Adrenal gland (tissue), 19 donors: ENCODE measurements at places on chromosomes 16 and 17. TPM values are rescaled to one million over a fixed set of nuclear protein-coding genes. Genes with fewer than 3 reads are reported as not detected.
A peak's percentile ranks its signal among the peaks of the same experiment; 100 is the strongest.

- DNase-seq, result no peak
These were observed 282.6 kb downstream of the HAPSTR1 start for GRCh38 chr16:9374061-9374460.

GRCh38 chr16:3046641-3047386, 453 bp downstream of the MMP25 start:
- no peak for DNase-seq

Gene CORO1A
- polyA plus RNA-seq, result 56.2 TPM

DNA sequence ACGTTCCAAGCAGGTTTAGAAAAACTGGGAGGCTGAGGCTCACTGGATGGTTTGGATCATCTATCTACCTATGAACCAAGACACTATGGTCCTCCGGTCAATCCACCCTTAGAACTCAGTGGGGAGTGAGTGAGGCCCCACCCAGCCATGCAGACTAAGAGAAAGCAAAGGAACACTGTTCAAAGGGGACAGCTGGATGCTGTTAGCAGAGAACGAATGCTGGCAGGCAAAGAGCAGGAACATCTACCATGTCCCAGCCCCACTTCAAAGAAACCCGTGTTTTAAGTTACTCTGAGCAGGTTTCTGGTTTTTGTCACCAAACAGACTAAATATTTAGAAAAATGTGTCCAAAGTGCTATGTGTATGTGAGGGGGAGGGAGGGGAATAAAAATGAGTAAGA, 183.4 kb upstream of the XYLT1 start:
- DNase-seq, result no peak

GRCh38 chr17:57619061-57619937, 125.8 kb downstream of the CCDC182 start:
- DNase-seq, result peak; percentile 61

GRCh38 chr17:77841742-77842527, 116.6 kb upstream of the TNRC6C start:
- DNase-seq, result no peak

Gene CCL3
- polyA plus RNA-seq, result 5.2 TPM

Gene PIRT
- polyA plus RNA-seq, result 0.16 TPM

- no peak for DNase-seq
These were observed 136.7 kb upstream of the NUDT7 start for GRCh38 chr16:77585379-77586251.

DNA sequence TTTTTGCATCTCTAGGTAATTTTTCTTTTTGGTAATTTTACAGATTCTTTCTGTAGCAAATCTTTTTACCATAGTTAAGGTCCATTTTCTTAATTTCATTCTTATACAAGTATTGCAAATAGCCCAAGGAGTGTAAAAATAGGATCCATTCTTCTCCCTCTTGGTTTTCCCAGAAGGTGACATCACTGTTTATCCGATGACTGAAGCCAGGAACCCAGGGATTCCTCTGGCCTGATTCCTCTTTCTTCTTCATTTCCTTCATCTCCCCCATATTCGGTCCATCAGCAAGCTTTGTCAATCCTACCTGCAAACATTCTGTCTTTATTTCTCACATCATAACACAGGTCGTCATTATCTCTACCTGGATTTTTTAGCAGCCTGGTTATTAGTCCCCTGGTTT, 5.3 kb downstream of the RBBP6 start:
- DNase-seq, result no peak

Gene NKD1
- 1.8 TPM for polyA plus RNA-seq

DNA sequence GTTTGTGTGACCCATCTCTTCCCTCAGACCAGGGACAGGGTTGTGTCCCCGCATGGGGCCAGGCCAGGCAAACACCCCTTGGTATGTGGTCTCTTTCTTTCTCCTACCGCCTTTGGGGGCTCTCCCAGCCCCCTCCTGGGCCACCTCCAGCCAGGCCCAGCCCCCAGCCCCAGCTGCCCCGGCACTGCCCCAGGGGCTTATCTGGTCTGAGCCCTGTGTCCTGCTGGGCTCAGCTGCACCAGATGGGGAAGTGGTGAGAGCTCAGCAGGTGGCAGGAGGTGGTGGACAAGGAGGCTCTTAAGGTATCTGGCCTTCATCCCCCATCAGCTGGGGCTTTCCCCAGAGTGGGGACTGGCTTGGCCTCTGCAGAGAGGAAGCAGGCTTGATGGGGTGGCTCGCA, 8.7 kb downstream of the ADAM11 start:
- no peak for DNase-seq

Gene CCL17
- not detected for polyA plus RNA-seq

Gene SYT17
- 2.4 TPM for polyA plus RNA-seq

DNA sequence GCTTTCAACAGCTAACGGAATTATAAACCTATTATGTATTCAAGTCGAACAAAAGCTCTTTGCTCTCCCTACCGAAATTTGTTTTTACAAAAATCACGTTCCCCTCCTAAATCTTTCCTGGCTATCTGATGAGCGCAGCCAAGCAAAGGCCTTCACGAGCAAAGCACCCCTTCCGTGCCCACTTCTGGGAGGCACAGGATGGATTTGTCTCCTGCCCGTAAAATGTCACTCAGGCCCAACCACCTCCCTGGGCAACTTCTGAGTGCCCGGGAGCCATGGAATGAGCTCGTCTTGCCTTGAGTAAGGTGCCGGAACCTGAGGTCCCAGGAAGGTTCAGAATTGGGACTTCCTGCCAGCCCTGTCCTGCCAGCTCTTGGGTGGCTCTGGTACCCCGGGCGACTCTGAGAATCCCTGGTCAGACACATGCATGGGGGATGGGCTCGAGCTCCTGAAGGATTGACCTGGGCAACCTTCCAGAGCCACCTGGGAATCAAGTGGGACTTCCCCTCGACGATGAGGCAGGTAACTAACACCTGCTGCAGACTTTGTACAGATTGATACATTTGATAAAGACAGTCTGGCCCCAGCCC, 19.8 kb downstream of the SLC7A5 start:
- DNase-seq, result no peak

DNA sequence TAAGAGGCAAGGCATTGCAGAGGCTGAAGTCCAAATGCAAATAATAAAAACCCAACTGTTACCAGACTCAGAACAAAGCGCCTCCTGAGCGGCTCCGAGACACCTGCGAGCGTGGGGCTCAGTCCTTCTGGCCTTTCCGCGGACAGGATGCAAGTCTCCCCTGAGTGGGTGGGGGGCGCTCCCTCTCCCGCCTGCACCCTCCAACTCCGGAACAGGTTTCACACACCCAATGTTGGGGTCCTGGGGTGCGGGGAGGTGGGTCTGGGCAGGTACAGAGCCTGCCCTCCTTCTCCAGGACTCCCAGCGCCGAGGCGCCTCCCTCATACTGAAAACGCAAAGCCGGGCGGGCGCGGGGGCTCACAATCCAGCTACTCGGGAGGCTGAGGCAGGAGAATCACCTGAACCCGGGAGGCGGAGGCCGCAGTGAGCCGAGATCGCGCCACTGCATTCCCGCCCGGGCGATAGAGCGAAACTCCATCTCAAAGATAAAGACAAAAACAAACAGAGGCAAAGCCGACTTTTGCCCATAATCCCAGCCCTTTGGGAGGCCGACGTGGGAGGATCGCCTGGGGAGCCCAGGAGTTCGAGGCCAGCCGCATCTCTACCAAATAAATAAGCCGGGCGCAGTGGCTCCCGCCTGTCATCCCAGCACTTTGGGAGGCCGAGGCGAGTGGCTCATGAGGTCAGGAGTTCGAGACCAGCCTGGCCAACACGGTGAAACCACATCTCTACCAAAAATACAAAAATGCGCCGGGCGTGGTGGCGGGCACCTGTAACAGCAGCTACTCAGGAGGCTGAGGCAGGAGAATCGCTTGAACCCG, 893 bp downstream of the GINS2 start:
- DNase-seq, result no peak

Gene SLC16A13
- polyA plus RNA-seq, result 3.1 TPM

- DNase-seq, result peak; percentile 62
These were observed 56.0 kb downstream of the TNFRSF13B start for GRCh38 chr17:16915752-16916556.

GRCh38 chr17:43671031-43671692, 9.4 kb upstream of the MEOX1 start:
- DNase-seq, result peak; percentile 36

Gene TP53TG3B
- polyA plus RNA-seq, result 0.07 TPM

Gene SDF2
- polyA plus RNA-seq, result 52.7 TPM

- no peak for DNase-seq
These were observed 188.0 kb upstream of the FOXF1 start for GRCh38 chr16:86322283-86322682.

GRCh38 chr16:12063435-12063834, 86.9 kb downstream of the SNX29 start:
- DNase-seq, result no peak

Gene ABHD15
- 2.9 TPM for polyA plus RNA-seq

DNA sequence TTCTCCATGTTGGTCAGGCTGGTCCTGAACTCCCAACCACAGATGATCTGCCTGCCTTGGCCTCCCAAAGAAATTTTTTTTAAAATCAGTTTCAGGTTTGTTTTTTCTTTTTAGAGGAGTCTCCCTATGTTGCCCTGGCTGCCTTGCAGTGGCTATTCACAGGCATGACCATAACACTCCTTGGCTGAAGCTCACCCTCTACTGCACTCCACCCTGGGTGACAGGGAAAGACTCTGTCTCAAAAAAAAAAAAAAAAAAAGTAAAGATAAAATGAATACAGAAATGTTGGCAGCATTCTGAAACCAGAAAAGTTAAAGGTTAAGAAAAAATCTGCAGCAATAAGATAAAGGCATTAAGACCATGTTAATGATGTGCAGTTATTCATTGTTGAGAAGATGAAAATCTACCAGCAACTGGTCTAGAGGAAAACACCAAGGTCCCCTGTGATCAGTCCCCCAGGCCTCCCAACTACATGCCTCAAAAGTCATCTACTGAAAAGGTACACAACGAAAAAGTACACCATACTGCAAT, 15.1 kb downstream of the YWHAE start:
- no peak for DNase-seq

Gene CCL2
- polyA plus RNA-seq, result 330 TPM

DNA sequence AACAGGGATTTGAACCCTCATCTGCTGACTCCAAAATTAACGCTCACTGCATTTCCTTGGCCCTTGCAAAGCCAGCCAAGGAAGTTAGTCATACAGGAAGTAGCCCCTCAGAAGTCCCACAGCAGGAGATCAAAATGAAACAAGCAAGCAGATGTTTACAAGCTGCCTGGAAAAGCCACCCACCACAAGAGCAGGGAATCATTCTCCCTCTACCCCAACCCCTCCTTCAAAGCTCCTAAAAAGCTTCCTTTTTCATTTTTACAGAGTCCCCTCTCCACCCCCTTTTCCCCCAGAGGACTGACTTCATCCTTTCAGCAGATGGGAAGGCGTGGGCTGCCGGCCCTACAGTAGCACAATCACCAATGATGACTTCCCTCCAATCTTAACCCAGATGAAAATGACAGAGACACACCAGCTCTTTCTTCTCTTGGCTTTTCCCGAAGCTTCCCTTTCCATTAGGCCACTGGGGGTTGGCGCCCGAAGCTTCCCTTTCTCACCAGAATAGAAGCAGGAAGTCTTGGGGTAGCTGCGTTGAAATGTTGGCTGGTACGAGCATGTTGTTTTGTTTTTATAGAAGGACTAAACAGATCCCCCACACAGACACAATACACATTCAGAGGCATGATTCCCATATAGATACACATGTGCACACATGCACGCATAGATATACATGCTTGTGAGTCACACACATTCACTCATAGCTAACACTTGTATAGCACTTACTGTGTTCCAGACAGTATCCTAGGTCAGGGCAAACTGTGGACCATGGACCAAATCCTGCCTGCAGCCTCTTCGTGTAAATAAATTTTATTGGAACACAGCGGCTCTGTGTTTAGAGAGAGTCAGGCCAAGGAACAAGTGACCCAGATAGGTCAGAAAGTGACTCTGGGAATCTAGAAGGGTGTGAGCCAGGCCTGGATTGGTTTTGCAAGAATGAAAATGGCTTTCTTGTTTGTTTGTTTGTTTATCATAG, 17.4 kb downstream of the ITPRIPL2 start:
- no peak for DNase-seq

Gene TP53TG3D
- 0.48 TPM for polyA plus RNA-seq

GRCh38 chr17:44266402-44267164, 1.4 kb downstream of the SLC4A1 start:
- no peak for DNase-seq

Gene NPIPA5
- polyA plus RNA-seq, result 15.2 TPM

Gene LRRC75A
- 40.1 TPM for polyA plus RNA-seq

- no peak for DNase-seq
These were observed 6.3 kb downstream of the ACSF3 start for GRCh38 chr16:89099905-89100304.

DNA sequence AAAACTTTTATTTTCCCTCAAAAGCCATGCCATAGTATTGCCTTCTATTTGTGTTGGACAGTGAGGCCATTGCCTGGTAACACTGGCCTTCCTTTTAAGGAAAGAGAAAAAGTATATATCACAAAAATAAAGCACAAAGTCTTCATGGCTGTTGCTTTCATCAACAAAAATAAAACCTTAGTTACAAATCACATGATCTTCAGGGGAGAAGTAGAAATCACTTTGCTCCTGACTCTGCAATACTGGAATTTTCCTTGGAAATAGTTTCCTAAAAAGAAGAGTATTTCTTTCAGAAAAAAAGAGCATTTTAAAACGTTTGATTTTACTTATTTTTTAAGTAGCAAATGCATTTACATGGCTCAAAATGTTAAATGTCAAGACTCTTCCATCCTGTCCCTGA, 41.9 kb downstream of the FAM20A start:
- DNase-seq, result no peak

- no peak for DNase-seq
These were observed 37.2 kb upstream of the HS3ST3A1 start for GRCh38 chr17:13638855-13639458.

GRCh38 chr17:7579001-7579833, at the start of gene CD68:
CD68 (plus strand) TSS chr17:7579638; CDS start chr17:7579678, 40 bp downstream.
- DNase-seq, result peak; percentile 85

DNA sequence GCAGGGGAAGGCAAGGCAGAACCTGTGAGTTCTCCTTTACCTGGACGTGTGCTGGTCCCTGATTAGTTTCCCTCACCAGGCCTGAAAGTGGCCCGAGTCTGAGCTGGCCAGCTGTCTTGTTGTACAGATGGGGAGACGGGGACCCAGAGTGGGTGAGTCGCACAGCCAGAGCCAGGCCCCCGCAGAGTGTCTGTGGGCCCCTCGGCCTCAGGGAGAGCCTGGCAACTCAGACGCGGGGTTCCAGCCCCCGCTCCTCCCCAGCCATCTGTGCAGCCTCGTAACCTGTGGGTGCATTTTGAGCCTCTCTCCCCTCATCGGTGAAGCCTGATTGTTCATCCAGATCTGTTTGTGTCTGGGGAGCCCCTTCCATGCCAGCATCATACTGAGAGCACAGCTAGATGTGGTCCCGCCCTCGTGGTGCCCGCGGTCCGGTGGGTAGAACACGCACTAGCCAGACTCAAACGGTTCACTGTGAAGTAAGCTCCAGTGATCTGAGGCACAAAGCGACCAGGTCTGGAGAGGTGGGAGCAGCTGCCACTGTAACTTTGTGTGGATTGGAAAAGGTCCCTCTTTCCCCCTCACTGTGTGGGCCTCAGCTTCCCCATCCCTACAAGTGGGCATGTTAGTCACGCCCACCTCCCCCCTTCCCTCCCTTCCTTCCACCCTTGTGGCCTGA, 6.0 kb upstream of the NDRG4 start:
- no peak for DNase-seq

Gene CCDC57
- 275 TPM for polyA plus RNA-seq

DNA sequence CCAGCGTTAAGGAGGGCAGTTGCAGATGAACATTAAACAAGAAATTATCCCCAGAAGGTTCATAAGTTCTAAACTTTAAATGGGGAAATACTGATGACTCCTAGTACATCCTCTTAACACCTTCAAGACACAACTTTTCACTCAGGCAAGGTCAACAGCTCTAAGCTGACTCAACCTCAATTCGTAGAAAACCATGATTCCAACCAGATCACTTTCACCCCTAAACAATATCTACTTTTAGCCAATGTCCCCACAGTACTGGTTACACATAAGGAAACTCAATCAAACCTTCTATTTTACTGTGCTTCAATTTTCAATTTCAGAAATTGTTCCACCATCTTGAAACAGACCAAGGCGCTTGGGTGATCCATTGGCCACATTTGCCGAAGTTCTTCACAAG, 2.3 kb downstream of the CDYL2 start:
- no peak for DNase-seq
